ENCODE measurements at places on chromosomes 6 and 20.

DNA sequence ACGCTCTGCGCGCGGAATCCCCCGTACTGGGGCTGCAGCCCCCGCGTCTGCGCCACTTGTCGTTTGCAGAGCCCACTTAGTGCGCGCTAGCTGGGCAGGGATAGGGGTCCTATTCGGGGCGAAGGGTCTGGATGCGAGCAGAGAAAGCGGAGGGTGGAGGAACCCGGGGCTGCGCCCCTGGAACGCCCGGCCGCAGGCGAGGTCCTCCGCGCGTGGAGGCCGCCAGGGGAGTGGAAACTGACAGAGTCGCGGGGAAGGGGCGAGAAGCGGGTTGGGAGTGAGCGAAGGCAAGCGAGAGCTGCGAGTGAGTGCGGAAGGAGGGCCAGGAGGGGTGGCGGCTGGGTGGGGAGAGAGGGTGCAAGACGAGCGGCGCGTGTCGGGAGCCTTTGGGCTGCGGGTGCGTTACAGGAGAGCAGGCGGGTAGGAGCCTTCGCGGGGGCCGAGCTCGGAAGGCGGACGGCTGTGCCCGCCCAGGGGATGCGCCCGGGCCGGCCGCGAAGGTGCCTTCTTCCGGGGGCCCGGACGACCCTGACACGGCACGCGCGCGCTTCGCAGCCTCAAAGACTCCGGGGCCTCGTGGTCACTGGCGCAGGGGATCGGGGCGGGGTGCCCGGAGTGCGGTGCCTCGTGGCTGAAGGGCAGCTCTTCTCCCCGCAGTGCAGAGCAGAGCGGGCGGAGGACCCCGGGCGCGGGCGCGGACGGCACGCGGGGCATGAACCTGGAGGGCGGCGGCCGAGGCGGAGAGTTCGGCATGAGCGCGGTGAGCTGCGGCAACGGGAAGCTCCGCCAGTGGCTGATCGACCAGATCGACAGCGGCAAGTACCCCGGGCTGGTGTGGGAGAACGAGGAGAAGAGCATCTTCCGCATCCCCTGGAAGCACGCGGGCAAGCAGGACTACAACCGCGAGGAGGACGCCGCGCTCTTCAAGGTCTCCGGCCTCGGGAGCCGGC lies 1.2 kb downstream of the IRF4 start:
- DNase-seq = peak; percentile 37

GRCh38 chr20:997486-997885 lies 4.6 kb downstream of the RSPO4 start:
- DNase-seq = no peak

GRCh38 chr6:80402266-80402665 lies 295.8 kb downstream of the BCKDHB start:
- DNase-seq = no peak

GRCh38 chr6:134166511-134167261 lies 114.3 kb upstream of the SLC2A12 start:
- DNase-seq = no peak

DNA sequence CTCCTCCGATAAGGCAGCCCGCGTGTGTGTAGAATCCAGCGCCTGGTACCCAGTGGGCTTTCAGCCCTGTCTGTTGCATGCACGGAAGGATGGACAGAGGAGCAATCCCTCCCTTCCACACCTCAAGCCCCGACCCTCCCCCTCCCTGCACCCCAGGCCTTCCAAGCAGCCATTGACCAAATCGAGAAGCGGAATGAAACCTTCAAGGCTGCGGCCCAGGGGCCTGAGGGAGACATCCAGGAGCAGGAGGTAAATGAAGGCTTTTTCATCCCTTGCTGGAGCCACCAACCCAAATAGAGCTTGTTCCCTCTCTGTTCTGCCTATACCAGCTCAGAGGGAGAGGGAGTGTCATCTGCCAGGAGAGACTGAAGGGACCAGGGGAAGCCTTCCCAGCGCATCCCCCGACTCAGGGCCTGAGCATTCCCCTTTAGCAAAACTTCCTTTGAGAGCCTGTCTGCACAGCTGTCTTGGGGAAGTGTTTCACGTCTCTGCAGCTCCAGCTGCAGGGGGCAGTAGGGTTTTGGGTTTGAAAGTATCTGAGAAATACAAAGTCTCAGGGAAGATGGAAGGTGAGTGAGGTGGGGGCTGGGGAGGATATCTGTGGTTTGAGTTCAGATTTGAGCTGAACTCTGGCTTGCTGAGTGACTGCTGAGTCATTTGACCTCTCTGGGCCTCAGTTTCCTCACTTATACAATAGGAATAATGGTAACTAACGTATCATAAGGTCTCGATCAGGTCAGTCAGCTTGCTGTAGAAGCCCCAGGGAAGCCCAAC lies 16.1 kb downstream of the FGD2 start:
- DNase-seq = peak; percentile 75

GRCh38 chr20:47859278-47859677 lies 74.0 kb upstream of the SULF2 start:
- no peak for DNase-seq

- no peak for DNase-seq
Observed at GRCh38 chr6:3353213-3353903, 94.6 kb downstream of the PSMG4 start.

GRCh38 chr6:90610301-90610750 lies 23.5 kb upstream of the MAP3K7 start:
- no peak for DNase-seq

- no peak for DNase-seq
Observed at GRCh38 chr6:129980821-129981220, 37.6 kb upstream of the L3MBTL3 start.

GRCh38 chr6:28209753-28210535 lies 15.1 kb upstream of the ZSCAN9 start:
- DNase-seq = no peak

GRCh38 chr6:31737315-31737990 lies 1.1 kb upstream of the CLIC1 start:
- no peak for DNase-seq
